GM03348 (cell line): ENCODE measurements at places on chromosomes 11 and 22.

GRCh38 chr11:72483412-72484186 lies 49.3 kb upstream of the CLPB start:
- no peak for DNase-seq

- no peak for DNase-seq
Measured at GRCh38 chr22:43342347-43343261, 568 bp downstream of the SCUBE1 start.

GRCh38 chr22:25068707-25069106 lies 116.2 kb downstream of the KIAA1671 start:
- no peak for DNase-seq

DNA sequence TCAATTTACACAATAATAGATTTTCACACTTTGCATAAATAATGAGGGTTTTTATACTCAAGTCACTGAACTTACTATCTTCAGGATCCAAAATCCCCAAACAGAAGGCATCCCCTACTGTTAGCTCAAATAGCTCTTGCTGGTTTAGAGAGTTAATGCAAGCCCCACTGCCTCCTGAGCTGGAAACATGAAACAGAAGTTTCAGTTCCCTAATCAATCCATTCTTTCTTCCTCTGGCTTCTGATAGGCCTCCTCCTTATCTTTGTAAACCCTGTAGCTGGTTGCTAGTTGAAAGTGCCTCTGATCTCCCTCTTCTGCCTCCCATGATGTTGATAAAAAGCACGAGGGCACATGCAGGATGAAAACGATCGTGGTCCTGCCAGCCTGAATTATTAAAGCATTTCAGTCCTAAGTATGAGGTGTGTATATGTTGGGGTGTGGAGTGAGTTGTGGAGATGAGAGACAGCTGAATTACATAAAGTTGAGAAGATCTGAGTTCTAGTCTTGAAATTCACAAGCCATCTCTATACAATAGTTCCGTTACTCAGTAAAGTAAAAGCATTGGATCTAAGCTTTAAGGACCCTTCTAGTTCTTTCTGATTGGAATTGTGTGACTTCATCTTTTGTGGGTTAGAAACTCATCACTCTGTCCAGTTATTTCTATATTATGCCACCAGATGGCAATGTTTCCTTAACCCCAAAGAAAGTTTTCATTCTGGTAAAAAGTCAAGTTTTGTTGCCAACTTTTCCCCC lies 35.0 kb upstream of the EHF start:
- DNase-seq: peak; percentile 65

GRCh38 chr11:85946221-85946620 lies 91.0 kb downstream of the CCDC83 start:
- DNase-seq: no peak

GRCh38 chr22:29299136-29299900 lies 7.1 kb upstream of the GAS2L1 start:
- no peak for DNase-seq

GRCh38 chr11:47253660-47254059 lies 4.1 kb upstream of the NR1H3 start:
- DNase-seq: no peak

DNA sequence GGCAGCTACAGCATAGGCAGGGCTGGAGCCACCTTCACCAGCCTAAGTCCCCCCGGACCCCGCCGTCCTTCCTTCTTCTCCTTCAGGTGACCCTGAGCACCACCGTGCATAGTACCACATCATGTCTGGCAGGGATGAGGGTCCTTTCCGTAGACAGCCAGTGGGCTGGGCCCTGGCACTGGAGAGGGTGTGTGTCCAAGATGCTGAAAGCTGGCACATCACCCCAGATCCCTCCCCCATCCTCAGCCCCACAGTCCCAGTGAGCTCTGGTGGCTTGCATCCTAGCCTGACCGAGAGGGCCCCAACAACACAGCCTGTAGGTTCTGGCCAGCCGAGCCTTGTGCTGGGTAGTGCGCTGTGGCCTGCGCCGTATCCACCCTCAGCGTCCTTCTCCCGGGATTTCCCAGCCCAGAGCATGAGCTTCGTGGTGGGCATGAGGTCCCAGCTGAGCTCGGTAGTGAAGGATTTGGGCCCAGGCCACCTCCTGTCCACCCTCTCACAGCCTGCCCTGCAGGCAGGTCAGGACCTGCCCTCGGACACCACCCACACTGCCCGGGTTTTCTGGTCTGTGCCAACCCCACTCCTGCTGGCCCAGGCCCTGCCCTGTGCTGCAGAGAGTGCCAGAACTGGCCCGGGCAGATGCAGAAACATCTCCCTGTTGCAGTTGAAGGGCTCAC lies 1124.3 kb downstream of the BRD1 start:
- no peak for DNase-seq

GRCh38 chr22:46595545-46595944 lies 24.6 kb upstream of the GRAMD4 start:
- no peak for DNase-seq

DNA sequence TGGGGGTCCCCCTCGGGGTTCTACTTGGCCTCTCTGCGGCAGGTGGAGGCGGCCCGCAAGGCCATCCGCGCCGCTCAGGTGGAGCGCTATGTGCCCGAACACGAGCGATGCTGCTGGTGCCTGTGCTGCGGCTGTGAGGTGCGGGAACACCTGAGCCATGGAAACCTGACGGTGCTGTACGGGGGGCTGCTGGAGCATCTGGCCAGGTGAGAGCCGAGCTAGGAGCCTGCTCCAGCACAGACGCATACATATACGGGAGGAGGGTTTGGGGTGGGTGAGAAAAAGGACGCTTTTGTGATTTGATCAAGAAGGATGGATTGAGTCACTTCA lies 415 bp downstream of the CENATAC start:
- no peak for DNase-seq

GRCh38 chr11:46675288-46675851 lies 25.0 kb downstream of the ARHGAP1 start:
- peak; percentile 77 for DNase-seq

GRCh38 chr11:73335204-73335923 lies 27.3 kb downstream of the ARHGEF17 start:
- DNase-seq: peak; percentile 91

DNA sequence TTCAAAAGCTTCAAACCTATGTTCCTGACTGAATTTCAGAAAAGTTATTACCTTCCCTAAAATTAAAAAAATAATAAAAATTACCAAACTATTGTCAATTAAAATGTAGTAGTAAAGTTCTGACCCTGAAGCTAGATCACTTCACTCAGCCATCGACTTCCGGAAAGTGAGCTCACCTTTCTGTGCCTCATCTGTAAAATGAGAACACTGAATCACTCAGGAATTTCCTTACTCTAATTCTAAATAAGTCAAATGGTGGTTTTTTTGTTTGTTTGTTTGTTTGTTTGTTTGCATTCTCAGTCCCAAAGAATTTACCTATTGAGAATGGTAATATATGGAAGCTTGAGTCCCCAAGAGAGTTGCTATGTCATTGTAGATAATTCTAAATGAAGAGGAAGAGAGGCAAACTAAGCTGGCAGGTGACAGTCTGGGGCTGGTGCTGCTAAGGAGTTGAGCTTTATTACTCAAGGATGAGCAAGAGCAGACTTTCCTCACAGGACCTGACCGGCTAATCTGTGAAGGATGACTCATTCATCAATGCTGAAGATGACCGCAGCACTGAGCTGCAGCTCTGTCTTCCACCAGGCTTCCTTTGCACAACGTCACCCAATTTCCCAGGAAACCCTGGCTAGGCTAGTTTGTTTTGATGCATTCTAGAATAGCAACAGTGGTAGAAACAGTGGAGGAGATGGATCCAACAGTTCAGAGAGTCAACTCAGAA lies 248.8 kb downstream of the RAB38 start:
- peak; percentile 48 for DNase-seq

- peak; percentile 85 for DNase-seq
Measured at GRCh38 chr11:94933223-94934130, 39.9 kb downstream of the CWC15 start.

- no peak for DNase-seq
Measured at GRCh38 chr11:95371153-95371552, 140.2 kb upstream of the SESN3 start.

- no peak for DNase-seq
Measured at GRCh38 chr11:2804189-2804588, 81.4 kb downstream of the CDKN1C start.

DNA sequence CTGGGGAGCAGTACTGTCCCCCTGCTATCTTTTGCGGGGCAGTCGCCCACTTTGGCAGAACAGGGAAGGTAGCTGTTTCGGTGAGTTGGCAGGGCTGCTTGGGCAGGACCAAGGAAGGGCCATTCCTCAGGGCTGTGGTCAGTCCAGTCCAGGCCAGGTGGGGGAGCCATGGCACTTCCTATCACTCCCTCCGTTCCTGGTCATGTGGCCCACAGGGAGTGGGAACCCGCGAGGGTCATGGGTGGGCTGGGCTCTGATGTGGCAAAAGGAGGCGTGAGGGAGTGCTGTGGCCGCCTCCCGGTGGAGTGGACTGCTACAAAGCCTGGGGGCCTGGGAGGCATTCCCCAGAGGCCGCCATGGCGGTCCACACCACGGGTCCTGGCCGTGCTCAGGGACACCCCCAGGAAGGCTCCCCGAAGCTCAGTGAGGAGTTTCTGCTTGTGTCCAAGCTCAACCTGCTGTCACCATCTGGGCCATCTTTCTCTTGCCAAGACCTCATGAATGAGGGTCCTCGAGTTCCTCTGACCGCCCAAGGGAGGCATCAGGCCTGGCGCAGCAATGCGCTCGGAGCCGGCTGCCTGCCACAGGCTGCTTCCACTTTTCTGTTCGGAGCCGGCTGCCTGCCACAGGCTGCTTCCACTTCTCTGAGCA lies 11.9 kb downstream of the CHID1 start:
- no peak for DNase-seq

DNA sequence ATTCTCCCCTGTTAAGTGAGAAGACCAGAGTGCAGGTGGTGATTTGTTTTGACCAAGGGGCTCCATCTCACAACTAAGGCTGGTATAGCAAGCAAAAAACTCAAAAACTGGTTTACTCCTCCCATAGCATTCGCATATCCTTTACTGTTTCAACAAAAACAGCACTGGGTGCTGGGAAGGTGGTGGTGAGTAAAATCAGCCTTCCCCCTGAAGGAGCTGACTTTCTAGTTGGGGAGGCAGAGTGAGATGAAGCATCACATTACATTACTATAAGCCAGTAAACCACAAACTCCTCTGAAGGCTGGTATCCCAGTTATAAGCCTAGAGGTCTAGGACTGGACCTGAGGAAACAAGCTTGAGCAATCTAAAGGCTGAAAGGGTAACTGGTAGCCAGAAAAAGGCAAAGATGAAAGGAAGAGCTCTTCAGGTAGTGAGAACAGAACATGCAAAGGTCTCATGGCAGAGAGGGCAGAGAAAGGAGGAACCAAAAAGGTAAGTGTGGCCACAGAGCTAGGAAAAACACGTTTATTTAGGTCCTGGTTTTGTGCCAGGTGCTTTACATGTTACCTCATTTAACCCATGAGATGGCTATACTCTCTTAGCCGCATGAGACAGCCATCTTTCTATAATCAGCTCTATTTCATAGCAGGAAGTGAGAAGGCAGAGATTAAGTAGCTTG lies 22.3 kb downstream of the TMEM123 start:
- peak; percentile 18 for DNase-seq

- DNase-seq: no peak
Measured at GRCh38 chr11:108289699-108290098, 66.8 kb downstream of the ATM start.

DNA sequence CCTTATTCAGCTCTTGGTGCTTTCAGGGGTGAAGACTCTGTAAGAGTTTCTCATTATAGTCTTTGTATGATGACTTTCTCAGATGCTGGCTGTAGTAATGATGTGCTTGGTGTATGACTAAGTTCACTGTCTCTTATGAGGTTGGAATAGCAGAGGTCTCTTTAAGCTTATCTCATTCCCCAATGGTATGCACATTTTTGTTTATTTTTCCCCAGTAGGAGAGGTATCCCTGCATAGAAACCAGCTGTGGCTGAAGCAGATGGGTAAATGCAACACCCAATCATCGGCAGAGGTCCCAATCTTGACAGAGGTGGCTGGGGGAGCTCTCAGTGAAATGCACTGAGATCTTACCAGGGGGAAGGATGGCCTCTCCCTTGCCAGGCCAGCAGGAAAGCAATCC lies 34.6 kb downstream of the BBOX1 start:
- DNase-seq: peak; percentile 6

GRCh38 chr11:126104420-126104819 lies 41.8 kb upstream of the CDON start:
- DNase-seq: no peak

GRCh38 chr22:39173050-39173706 lies 20.7 kb upstream of the CBX7 start:
- DNase-seq: no peak

- DNase-seq: peak; percentile 24
Measured at GRCh38 chr11:7486781-7487140, 1.5 kb downstream of the OLFML1 start.

DNA sequence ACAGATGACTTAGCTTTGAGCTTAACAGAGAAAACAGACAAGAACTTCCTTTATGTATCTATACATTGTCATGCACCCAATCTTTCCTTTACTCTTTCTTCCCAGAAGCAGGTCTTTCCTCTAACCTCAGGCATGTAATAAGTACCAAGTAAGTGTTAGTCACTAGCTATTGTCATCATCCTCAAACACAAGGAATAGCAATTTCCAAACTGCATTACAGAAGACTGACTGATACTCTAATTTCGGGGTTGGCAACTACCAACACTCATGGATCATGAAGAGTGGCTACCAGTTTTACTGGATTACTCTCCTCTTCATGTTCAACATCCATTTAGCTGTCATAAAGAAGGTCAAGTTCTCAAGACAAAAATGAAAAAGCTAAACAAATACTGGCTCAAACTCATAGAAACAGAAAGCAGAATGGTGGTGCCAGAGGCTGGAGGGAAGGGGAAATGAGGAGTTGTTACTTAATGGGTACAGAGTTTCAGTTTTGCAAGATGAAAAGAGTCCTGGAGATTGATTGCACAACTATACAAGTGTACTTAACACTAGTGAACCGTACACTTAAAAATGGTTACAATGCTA lies 111.6 kb downstream of the SIK3 start:
- DNase-seq: peak; percentile 58

GRCh38 chr11:75802913-75803820 lies 11.8 kb upstream of the UVRAG start:
- DNase-seq: peak; percentile 86

DNA sequence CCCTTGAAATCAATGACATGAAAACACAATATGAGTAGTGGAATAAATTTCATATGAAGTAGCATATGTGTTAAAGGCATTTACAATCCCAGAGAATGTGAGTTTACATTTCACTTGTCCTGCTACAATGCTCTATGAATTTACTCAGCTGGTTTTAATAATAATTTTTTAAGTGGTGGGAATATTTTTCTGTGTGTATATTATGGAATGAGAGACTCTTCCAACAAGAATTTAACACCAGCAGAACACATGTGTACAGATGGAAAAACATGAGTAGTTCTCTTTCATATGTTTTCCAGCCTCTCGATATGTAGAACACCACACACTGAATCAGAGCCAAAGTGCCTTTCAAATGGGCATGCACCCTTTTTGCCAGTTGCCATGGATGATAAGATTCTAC lies 170.4 kb downstream of the MAML2 start:
- no peak for DNase-seq

- no peak for DNase-seq
Measured at GRCh38 chr22:39414886-39415285, 15.3 kb downstream of the TAB1 start.

- no peak for DNase-seq
Measured at GRCh38 chr11:134592391-134592990, 180.4 kb upstream of the B3GAT1 start.

- DNase-seq: no peak
Measured at GRCh38 chr11:25293166-25293565, 796.3 kb downstream of the LUZP2 start.
